ENCODE measurements at places on chromosomes 13 and 19.

DNA sequence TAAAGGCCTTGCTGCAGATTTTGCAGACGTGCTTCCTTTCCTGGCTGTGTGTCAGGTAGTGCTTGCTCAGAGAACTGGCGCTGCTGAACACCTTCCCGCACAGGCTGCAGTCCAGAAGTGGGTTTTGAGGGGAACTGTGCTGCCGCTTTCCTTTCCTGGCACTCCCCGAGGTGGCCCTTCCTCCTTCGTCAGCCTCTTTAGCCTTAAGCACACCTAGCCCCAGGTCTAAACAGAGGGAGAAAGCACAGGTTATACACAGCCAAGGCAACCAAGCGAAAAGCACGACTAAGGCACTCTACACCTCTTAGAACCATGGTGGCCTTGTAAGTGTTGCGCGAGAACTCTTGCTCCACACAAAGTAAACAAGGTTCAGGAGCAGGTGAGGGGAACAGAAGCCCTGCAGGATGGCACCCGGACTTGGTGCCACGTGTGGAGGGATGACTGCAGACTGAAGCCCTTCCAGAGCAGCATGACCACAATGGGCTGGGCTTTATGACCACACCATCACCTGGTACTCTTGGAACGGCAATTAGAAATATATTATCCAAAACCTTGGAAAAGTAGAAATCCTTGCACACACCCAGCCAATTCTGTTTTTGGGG, 23.6 kb downstream of the ZNF541 start:
- DNase-seq, result no peak

DNA sequence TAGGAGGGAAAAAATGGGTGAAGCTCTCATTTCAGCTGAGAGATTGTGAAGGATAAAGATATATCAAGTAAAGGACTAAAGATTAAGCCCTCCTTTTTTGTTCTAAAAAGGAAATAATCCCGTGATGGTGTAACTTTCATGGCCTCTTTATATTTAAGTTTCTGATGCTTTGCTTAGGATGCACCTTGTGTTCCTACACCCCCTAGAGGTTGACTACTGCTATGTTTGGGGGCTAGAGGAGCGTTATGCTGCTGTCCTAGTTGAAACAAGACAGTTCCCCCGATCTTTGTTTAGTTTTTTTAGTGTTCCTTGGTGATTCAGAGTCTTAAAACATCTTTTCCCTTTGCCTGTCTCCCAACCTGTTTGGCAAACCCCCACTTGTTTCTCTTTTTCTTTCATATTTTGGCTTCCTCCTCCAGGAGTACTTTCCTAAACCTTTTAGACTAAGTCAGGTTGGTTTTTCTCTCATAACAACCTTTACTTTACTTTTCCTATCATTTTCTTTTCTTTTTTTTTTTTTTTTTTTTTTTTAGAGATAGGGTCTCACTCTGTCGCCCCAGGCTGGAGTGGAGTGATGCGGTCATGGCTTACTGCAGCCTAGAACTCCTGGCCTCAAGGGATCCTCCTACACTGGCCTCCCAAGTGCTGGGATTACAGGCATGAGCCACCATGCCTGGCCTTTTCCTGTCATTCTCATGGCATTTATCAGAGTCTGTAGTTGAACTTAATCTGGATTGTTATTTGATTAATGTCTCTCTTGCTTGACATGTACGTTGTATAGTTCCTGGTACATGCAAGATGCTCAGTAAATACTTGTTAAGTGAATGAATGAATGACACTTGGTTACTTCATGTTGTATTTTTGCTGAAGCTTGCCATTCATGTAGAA, 2.8 kb downstream of the UBA2 start:
- DNase-seq, result no peak

- no peak for DNase-seq
Observed at GRCh38 chr13:78701383-78701782, 42.4 kb upstream of the OBI1 start.

DNA sequence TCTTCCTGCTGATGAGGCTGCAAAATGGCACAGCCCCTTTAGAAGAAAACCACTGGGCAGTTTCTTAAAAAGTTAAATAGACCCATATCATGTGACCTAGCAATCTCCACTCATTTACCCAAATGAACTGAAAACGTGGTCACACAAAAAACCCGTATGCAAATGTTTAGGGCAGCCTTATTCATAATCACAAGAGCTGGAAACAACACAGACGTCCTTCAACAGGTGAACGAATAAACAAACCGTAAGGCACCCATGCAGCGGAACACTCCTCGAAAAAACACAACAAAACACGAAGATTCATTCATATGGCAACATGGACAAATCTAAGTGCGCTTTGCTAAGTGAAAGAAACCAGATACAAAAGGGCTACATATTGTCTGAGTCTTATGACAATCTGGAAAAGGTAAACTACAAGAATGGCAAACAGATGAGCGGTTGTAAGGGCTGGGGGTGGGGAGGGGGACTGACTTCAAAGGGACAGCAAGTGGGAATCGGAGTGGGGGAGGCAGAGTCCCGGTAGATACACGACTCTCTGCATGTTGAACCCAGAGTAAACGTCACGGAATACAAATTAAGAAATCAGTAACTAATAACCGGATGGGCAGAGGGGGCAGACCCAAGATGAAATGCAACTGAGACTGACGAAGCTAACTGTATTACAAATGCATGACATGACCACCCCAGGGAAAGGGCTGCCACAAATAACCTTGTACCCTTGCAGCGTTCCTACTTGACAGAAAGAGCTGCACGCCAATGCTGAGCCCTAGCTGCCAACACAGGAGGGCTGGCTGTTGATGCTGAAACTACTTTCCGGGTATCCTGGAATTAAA, 33.4 kb downstream of the MLLT1 start:
- no peak for DNase-seq

- no peak for DNase-seq
Observed at GRCh38 chr19:43723588-43723987, 7.7 kb downstream of the IRGC start.

- no peak for DNase-seq
Observed at GRCh38 chr19:50365434-50366306, at the start of gene NAPSA. NAPSA (minus strand) TSS chr19:50365639; CDS start chr19:50365621, 18 bp downstream.

DNA sequence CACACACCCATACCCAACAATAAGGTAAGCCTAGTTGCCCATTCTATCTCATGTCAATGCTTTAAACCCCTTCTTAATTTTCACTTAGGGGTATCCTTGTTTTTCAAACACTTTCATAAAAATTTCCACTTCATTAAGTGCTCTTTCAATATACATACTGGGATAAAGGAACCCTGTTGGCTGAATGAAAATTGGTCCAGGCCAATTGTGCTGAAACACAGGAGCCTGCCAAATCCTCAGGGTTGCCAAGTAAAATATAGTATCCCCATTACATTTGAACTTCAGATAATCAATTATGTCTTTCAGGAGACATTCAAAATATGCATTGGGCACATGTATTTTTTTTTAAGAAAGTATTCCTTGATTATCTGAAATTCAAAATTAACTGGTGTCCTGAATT, 1131.1 kb downstream of the SLITRK1 start:
- DNase-seq, result no peak

GRCh38 chr13:59519819-59520218, 643.9 kb downstream of the DIAPH3 start:
- no peak for DNase-seq

Measured in NCI-H2081 treated with DMSO at 0.1 percent for 48 hours (cell line).